IMR-90 (cell line): ENCODE measurements at places on chromosomes 6 and 20. TPM values are rescaled to one million over a fixed set of nuclear protein-coding genes. Genes with fewer than 3 reads are reported as not detected.

The OSER1 gene
- 66.9 and 70.6 TPM in 2 replicates for total RNA-seq

The KIZ gene
- 14.0 and 15.6 TPM in 2 replicates for total RNA-seq

The MEA1 gene
- 116 and 119 TPM in 2 replicates for total RNA-seq

The MATN4 gene
- not detected in 2 replicates for total RNA-seq

The PLA2G7 gene
- total RNA-seq = not detected in 2 replicates

The WFDC10B gene
- total RNA-seq = not detected in 2 replicates

The APCDD1L gene
- 2.2 and 2.5 TPM in 2 replicates for total RNA-seq

The BMP5 gene
- under 0.01 TPM in 2 replicates for total RNA-seq

The DUSP15 gene
- total RNA-seq = not detected in 2 replicates

The SEC63 gene
- total RNA-seq = 8.6 and 18.3 TPM in 2 replicates

The TNF gene
- total RNA-seq = not detected in 2 replicates

The LY6G6C gene
- not detected in 2 replicates for total RNA-seq

The NOX3 gene
- total RNA-seq = not detected in 2 replicates

The SMLR1 gene
- not detected in 2 replicates for total RNA-seq

The ATP6V1G2 gene
- 1.4 and 3.1 TPM in 2 replicates for total RNA-seq

The GJA10 gene
- total RNA-seq = not detected in 2 replicates

The NEDD9 gene
- 16.5 and 16.7 TPM in 2 replicates for total RNA-seq

The MAPK13 gene
- 1.9 and 2.0 TPM in 2 replicates for total RNA-seq

The CSE1L gene
- total RNA-seq = 81.7 and 114 TPM in 2 replicates

The PPP1R16B gene
- total RNA-seq = not detected in 2 replicates

The WFDC9 gene
- not detected in 2 replicates for total RNA-seq

The C6orf136 gene
- 1.1 and 1.4 TPM in 2 replicates for total RNA-seq

The ECT2L gene
- total RNA-seq = not detected in 2 replicates

The EFCAB8 gene
- not detected in 2 replicates for total RNA-seq
